Stimulated activated CD4-positive, alpha-beta T cell treated with anti-CD3 and anti-CD28 coated beads, Interleukin-1b, Interleukin-23, amount 100 ng/mL, for 1 hour (primary cell): ENCODE measurements at places on chromosomes 2 and 18.

DNA sequence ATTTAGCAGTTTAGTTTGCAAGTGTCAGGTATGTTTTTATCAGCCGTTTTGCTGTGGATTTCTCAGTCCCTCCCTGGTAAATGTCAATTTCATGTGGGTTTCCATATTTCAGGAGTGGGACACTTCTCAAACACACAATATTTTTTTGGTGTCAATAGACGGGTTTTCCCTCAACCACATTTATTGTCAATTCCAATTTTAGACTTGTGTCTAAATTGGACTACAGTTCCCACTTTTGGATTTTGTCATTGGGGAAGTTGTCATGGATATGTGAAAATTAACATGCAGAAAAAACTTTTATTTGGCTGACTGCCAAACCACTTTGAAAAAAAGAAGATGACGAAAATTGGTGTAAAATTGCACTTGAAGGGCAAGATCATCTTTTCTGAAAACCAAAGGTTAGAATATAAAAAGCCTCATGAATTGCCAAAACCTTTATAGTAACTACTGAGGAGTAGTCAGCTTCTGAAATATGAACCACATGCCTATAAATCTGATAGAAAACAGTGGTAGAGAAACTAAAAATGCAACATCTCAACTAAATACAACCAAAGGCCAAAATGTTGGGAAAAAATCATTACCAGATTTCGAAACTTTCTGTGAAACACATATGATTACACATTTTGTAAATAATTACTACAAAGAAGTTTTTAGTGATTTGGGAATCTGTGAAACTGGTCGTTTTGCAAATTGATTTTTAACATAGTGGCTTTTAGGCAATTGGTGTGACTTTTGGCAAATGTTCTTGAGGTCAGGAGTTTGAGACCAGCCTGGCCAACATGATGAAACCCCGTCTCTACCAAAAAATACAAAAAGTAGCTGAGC lies 106.4 kb downstream of the BCL2L11 start:
- DNase-seq, result no peak

DNA sequence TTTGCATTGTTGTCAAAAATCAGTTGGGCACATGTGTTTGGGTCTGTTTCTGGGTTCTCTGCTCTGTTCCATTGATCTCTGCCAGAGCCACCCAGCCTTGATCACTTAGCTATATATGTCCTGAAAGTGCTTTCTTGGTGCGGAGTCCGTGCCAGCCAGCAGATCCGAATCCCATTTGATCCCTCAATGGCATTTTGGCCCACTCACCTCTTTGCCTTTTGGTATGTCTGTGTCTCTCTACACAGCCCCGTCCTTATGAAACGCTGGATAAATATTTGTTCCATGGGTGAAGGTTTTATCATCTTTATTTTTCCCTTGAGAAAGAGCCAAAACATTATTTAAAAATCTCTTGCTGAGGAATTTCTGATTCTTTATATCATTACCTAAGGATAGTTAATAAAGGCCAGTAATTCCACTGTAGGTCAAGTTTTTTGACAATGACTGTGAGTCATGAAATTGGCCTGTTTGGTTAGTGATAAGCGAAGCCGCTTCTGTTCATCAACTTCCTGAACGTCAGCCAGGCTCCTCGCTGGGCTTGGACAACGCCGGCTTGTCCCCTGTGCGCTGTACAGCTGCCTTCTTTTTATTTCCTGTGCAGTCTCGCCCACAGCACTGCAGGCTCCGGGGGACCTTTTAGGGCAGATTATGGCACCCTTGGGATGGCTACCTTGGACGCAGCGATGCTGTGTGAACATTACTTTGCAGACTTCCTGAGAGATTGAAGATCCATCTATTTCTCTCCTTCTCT lies 24.9 kb downstream of the MTCL1 start:
- no peak for DNase-seq

DNA sequence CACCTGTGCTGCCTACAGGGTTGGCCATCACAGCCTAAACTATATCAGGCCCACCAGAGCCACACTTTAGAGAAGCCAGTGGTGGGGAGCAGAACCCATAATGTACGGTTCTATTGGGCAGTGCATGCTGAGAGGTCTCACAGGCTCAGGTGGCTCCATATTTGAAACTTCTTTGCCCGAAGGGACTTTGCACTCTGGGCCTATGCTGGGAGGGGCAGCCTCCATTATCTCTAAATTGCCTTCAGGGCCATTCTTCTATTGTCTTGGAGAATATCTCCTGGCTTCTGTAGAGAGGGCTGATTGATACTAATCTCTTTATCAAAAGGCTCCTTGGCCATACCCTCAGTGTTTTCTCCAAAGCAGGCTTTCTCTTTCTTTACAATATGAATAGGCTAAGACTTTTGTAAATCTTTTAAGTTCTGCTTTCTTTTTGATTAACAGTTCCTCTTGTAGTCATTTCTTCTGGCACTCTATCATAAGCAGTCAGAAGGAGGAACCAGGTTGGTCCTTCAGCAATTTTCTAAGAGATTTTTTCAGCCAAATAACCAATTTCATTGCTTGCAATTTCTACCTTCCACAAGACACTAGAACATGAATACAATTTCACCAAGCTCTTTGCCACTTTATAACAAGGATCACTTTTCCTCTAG lies 44.5 kb downstream of the RPE start:
- no peak for DNase-seq

DNA sequence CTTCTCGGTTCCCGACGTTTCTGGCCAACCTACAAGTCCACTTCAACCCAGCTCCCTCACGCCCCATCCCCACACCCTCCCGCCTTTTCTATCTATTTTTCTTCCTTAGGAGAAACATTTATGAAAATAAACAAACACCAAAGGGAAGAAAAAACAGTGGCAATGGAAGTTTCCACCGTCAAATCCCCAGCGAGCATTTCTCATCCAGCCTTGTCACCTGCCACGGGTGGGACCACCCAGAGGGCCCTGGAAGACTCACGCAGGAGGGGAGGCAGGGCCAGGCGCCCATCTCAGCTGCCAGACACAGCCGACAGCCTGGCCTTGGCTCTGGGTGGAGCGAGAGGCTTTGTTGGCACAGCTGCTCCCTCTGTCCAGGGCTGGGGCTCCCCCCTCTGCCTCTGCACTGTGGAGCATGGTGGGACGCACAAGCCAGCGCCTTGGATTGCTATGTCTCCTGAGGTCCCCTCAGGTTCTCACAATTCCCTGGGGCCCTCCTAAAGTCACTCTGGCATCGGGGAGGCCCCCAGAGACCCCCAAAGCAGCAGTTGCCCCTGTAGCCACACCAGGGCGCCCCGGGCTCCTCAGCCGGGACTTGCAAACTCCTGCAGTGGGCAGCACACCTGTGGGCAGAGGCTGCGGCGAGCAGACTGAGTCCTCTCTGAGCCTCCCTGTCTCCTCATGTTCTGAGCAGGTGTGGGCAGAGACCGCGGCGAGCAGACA lies 395.7 kb upstream of the SALL3 start:
- DNase-seq, result no peak

GRCh38 chr2:101251844-101252407 lies 760 bp upstream of the CNOT11 start:
- no peak for DNase-seq

DNA sequence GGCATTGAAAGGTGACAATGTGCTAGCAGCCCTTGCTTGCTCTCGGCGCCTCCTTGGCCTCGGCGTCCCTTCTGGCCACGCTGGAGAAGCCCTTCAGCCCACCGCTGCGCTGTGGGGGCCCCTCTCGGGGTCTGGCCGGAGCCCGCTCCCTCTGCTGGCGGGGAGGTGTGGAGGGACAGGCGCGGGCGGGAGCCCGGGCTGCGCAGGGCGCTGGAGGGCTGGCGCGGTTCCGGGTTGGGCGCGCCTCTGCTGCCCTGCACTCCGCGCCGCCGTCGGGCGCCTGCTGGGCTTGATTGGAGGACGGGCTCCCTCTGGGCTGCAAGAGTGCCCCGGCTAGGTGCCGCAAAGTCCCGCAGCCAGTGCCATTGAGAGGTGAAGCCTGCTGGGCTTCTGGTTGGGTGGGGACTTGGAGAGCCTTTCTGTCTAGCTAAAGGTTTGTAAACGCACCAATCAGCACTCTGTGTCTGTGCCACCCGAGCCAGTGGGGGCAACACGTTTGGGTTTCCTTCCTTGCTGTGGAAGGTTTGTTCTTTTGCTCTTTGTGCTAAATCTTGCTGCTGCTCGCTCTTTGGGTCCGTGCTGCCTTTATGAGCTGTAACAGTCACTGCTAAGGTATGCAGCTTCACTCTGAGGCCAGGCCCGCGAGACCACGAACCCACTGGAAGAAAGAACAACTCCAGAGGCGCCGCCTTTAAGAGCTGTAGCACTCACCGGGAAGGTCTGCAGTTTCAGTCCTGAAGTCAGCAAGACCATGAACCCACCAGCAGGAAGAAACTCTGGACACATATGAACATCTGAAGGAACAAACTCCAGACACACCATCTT lies 14.8 kb upstream of the IMP4 start:
- DNase-seq, result no peak

- no peak for DNase-seq
Measured at GRCh38 chr2:52465287-52465686, 1302.3 kb upstream of the CHAC2 start.

- DNase-seq, result no peak
Measured at GRCh38 chr2:27831279-27832050, 58.7 kb downstream of the RBKS start.

- no peak for DNase-seq
Measured at GRCh38 chr18:75083761-75084160, 125.2 kb downstream of the PTGR3 start.

DNA sequence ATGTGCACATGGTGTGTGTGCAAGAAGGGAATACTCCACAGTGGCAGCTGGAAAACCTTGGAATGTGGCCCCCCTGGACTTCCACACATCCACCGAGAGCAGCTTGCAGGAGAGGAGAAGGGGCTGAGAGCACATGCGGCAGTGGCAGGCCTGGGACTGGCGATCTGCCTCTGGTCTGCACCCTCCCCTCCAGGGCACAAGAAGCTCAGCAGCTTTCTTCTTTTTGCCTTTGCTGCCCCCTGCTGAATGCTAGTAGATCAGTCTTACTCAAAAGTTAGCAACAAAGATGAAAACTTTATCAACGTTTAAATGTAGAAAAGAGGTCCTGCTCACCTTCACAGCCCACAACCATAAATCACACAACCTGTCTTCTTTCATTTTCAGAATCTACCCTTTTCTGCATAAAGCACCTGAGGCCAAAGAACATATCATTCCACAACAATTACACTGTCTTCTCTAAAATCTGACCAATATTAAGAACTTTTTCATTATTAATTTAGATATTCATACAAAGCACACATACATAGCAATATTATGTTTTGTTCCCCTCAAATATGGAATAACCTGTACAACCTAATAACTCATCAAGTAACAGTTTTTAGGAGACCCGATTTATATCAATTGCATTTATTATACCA lies 34.6 kb downstream of the TGFBRAP1 start:
- DNase-seq, result no peak

DNA sequence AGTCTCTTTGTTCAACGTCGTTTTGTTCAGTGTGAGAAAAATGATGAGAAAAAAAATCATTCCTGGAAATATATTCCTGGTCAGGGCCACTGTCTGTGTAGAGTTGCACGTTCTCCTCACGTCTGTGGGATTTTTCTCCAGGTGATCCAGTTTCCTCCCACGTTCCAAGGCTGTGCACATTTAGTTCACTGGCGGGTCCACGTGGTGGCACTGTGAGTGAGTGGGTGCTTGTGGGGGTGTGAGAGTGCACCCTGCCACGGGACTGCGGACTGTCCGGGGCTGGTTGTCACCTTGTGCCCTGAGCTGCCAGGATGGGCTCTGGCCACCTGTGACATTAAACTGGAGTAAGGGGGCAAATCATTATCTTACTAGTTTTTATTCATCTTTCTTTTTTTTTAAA lies 30.3 kb upstream of the ACYP2 start:
- DNase-seq, result no peak

- no peak for DNase-seq
Measured at GRCh38 chr2:202771336-202771735, 100.2 kb downstream of the ICA1L start.

DNA sequence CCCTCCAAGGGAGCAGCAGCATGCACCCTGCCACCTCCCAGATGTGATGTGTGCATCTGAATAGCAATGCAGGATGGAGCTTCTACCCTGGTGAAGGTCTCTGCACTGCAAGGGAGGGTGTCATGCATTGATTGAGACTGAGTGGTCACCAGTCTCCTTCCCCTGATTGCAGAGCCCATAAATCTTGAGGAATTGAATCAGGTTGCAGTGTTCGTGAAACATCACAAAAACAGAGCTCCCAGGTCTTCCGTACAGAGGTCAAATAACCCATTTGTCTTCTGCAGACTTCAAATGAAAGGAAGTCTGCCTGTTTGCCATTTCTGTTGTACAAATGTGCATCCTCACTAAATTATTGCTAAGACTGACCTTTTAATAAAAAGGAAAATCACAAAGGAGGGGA lies 136.8 kb downstream of the WDSUB1 start:
- no peak for DNase-seq

GRCh38 chr2:88126772-88127637 lies 857 bp downstream of the FABP1 start:
- no peak for DNase-seq

- no peak for DNase-seq
Measured at GRCh38 chr2:41851554-41851953, 196.3 kb upstream of the PKDCC start.

- no peak for DNase-seq
Measured at GRCh38 chr2:201978986-201979385, 54.7 kb upstream of the FZD7 start.

- no peak for DNase-seq
Measured at GRCh38 chr2:71941726-71942525, 205.7 kb downstream of the CYP26B1 start.

DNA sequence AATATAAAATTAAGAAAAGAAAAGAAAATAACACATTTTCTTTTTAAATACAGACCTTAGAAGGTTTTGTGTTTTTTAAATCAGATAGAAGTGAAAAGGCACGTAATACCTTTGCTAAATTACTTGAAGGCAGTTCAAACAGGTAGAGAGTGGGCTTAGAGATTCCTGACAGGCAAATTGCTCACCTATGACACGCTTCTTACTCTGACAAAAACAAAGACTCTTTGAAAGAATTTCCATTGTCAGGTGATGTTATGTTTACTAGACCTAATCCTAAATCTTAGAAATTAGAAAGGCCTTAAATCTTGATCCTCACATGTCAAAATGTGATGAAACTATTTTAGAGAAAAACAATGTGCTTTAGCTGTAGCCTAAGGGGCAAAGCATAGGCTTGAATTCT lies 522.9 kb downstream of the SOX11 start:
- DNase-seq, result no peak

DNA sequence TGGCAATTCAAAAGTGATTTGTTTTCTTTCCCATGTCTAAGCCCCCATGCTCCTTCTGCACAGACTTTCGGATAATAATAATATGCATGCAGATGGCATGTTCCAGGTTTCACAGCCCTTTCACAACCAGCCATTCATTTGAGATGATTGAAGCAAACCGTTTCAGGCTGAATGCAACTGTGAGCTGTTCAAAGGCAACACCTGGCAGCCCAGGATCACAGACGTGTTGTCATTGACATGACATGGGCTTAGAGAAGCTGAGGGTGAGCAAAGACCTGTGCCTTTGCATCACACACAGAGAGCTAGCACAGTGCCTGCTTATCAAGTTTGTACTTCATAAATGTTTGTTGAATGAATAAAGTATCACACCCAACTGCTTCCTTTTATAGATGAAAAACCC lies 12.4 kb upstream of the ERMN start:
- no peak for DNase-seq

GRCh38 chr2:153543635-153544071 lies 65.1 kb upstream of the RPRM start:
- no peak for DNase-seq

- no peak for DNase-seq
Measured at GRCh38 chr2:44916291-44916690, 25.2 kb upstream of the SIX3 start.
